ENCODE measurements at places on chromosomes 7 and 10. TPM values are rescaled to one million over a fixed set of nuclear protein-coding genes. Genes with fewer than 3 reads are reported as not detected.

Gene LRRC18
- total RNA-seq: not detected

Gene COG5
- total RNA-seq: 53.3 TPM

Gene VSTM4
- under 0.01 TPM for total RNA-seq

Gene HKDC1
- 3.9 TPM for total RNA-seq

Gene PRSS1
- not detected for total RNA-seq

Gene CABCOCO1
- not detected for total RNA-seq

Gene RBP3
- not detected for total RNA-seq

Gene ANXA8
- 79.4 TPM for total RNA-seq

Gene GPR26
- not detected for total RNA-seq

Gene LGI1
- not detected for total RNA-seq

Gene SMO
- 5.0 TPM for total RNA-seq

Gene HTRA1
- 80.3 TPM for total RNA-seq

Gene IL6
- 0.53 TPM for total RNA-seq

Gene ZNF804B
- total RNA-seq: not detected

Gene RBP4
- total RNA-seq: not detected

Gene MSMB
- total RNA-seq: 16.4 TPM

Gene CALCR
- not detected for total RNA-seq

DNA sequence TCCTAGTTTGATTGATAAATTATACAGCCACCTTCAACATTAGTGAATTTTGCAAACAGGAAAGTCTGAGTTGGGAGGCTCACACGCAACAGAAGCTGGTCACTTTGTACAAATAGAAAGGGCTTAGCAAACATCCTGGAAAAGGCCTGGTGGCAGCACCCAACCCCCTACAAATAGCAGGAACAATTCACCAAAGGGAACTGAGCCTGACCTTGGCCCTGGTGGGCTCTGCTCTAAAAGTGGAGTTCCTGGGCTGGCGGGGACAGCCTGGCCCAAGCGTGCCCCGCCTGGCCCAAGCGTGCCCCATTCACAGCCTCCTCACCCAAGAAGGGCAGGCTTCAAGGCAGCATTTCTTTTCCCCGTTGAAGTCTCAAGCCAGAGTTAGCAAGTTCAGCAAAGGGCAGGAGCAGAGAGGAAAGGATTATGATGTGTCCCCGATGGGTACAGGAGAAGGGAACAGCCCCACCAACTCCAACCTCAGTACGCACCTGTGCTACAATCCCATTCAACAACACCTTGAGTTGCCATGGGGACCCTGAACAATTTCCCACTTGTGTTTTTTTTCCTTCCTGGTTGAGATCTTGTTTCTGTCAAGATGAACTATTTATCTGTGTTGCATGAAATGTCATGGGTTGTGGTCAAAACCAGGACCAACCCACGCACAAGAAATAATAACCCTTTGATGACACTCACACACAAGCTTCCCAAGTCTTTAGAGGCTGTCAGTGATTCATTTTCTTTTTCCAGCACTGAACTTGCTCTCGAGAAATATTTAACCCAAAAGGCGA, 43.4 kb downstream of the RGS10 start:
- DNase-seq: no peak

- no peak for DNase-seq
Observed at GRCh38 chr7:15593382-15593781, 31.6 kb upstream of the AGMO start.

GRCh38 chr10:71093531-71093930, 118.8 kb upstream of the UNC5B start:
- DNase-seq: no peak

GRCh38 chr7:157832421-157832820, 495.6 kb downstream of the DNAJB6 start:
- DNase-seq: no peak

DNA sequence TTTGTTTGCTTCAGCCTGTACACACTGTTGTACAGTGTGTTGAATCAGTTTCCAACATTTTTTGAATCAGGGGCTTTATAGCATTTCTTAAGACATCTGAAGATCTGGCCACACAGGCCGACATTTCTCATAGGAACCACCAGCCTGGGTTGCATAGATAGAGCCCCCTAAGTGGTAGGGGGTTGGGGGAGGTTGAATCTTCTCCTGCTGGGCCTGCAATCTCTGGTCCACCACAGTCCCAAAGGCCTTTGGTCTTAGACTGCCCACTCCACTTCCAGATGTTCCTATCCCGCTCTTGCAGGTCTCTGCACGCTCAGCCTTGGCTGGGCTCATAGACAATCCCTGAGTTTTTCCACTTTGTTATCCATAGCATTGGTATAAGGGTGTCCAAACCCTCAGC, 75.4 kb upstream of the HABP2 start:
- no peak for DNase-seq

DNA sequence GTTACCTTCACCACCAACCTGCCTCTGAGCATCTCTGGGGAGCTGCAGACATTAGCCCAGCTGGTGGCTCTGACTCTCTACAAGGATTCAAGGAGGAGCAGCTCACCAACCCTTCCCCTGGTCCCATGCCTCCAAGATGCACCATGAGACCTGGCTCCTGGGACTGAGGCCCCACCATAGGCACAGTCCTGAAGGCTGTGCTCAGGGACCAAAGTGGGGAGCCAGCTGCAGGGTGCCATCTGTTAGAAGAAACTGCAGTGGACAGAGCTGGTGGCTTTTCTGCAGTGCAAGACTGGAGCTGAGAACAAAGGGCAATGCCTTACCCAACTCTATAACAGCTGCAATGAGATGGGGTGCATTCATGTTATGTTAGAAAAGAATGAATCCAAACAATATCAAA, 581.6 kb downstream of the TCERG1L start:
- DNase-seq: no peak

DNA sequence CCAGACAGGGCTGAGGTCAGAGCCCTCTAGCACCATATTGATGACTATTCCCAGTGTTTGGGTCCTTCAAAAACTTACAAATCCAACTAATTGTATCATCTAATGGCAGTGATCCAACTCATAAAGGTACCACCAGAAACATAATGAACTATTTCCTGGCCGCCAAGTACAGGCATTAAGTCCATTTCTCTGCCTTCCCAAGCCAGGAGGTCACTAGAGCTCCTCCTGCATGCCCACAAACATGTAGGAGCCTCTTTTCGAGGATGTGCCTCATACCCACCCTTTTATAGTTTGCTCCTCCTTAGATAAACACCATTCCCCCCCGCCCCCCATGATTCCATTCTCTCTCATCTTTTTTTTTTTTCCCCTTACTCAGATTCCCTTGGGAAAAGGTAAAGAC, 91.3 kb downstream of the CHN2 start:
- no peak for DNase-seq

DNA sequence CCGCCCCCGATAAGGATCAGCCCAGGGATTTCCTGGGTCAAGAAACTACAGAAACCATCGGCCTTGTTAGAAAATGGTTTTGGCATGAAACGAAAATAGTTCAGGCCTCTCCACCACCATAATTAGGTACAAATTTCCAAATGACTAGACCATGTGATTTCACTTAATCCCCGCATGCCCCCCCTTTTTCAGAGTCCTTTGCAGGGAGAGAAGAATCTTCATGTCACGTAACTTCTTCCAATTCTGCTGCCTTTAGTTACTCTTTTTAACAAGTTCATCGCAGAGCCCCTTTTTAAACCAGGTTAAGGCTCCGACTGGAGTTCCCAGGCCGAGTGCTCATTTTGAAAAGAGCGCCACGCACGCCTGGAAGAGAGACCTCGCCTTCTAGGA, 3.4 kb downstream of the PDGFA start:
- no peak for DNase-seq

GRCh38 chr10:5198386-5198785, 1.7 kb downstream of the AKR1C4 start:
- peak; percentile 45 for DNase-seq

DNA sequence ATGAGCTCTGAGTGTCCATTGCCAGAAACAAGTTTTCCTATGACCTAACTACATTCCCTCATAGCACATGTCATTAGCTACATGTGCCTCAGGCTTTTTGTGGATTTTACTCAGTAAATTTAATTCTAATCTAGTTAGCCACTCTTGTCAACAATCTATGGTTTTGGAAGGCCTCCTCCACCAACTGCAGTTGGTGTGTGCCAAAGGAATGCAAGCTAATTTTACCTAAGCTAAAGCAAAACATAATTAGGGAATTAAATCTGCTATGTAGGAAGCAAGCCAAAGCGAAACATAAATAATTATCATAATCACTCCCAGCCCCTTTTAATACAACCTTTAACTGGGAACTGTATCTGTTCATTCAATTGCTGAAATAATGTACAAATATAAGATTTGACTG, 3.5 kb upstream of the CTTNBP2 start:
- DNase-seq: no peak

DNA sequence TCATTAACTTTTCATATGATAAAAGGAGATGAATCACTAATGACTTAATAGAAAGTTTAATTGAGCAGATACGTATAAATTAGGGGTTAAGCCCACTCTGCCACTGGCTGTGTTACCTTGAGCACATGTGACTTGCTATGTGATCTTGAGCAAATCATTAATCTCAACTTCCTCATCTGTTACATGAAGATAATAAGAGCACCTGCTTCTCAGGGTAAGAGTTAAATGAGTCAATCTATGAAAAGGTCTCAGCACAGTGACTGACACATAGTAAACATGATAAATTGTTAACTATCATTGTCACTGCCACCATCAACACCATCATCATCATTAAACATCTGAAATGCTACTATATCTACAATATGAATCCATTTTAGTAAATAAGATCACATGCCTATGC, 110.8 kb downstream of the TPK1 start:
- no peak for DNase-seq

GRCh38 chr7:63925262-63925625, 73.4 kb upstream of the ZNF722 start:
- no peak for DNase-seq

DNA sequence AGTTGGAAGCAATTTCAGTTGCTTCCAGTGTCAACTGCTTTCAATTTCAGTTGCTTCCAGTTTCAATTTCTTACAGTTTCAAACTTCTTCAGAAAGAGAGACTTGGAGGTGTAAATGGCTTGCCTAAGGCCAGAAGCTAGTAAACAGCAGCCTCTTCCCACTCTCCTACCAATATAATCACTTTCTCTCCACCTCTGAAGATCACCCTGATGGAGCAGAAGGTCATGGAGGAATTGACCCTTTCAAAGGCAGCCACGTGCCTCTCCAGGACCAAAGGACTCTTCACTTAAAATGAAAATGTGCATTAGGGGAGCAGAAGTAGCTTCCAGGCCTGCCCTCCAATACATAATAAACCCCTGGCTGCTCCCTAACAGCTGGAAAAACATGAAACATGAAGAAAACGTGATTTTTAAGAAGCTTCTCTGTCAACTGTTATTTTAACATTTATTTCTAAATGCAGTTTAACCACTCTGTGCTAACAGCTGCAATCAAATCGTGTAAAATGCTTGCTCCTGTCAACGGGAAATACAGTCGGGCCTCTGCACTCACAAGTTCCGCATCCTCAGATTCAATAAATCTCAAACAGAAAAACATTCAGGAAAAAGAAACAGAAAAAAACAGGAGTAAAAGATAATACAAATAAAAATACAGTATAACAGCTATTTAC, 1020.6 kb downstream of the XPNPEP1 start:
- DNase-seq: no peak

DNA sequence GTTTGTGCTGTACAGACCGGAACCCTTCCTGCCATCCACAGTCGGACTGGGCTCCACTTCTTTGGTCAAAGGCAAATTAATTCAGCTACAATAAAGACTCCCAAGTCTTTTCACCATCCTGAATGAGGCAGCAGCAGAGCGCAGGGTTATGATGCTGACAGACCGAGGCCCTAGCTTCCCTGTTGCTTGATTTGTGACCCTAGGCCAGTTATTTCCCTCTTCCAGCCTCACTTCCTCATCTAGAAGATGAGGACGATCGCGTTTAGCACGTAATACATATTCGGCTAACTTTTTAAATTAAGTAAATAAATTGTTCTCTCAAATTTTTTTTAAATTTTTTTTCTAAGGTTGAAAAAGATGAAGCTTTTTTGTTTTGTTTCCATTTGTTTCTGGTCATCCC, 18.1 kb downstream of the ADRB1 start:
- DNase-seq: no peak

DNA sequence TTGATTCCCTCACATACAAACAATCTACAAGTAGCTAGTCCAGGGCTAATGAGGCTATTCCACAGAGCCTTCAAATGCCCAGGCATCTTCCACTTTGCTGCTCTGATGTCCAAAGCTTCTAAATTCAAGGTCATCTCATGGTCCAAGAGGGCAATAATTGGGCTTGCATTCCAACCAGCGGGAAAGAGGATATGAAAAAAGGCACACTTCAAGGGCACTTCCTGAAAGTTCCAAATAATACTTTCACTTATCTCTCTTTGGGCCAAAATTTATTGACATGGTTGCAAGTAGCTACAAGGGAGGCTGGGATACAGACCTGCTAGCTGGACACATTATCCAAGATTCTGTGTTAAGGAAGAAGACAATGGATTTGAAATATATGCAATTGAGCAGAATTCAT, 25.2 kb upstream of the APBB1IP start:
- DNase-seq: no peak

- DNase-seq: no peak
Observed at GRCh38 chr7:44387389-44387788, 62.0 kb upstream of the CAMK2B start.

GRCh38 chr10:26486304-26486703, 48.2 kb downstream of the APBB1IP start:
- DNase-seq: peak; percentile 4

DNA sequence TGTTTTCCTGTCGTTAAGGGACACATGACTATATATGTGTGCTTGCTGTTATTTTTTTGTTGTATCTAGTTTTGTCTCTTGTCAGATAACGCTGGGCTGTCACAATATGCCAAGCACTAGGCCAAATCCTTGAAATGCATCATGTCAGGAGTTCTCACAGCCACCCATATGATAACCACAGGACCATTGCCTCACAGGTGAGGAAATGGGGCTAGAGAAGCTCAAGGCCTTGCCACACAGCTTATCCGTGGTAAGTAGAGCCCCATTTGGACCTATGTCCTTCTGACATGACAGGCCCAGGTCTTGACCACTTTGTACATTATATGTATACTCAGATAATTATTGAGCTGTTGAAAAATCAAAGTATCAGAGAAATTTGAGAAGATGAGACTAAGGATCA, 42.0 kb upstream of the TARP start:
- DNase-seq: no peak

- DNase-seq: no peak
Observed at GRCh38 chr10:3008518-3009195, 58.7 kb upstream of the PFKP start.

DNA sequence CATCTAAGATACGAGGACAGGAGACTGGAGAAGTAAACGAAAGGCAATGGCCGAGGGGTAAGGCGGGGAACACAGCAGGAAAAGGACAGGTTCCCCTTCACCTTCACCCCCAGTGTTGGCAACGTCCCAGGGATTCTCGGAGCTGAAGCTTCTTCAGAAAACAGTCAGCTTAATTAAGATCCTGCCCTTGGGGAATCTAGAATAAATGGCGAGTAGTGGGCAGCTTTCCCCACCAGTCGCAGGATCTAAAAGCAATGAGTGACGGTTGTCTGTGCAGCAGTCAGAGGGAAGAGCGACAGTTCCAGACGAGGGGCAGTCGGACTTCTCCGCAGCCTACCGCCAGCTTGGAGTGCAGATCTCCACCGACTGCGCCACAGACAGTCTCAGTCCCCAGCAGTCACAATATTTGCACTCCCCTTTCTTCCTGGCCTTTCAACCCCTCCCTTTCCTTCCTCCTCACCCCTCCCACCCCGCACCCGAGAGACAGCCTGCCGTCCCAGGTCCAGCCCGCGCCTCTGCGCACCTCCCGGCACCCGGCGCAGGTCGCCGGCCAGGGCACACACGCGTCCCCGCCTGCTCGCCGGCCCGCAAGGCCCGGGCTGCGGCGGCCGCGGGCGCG, 10.9 kb upstream of the SP8 start:
- DNase-seq: no peak

GRCh38 chr10:107576746-107577145, 412.2 kb upstream of the SORCS1 start:
- peak; percentile 38 for DNase-seq

GRCh38 chr7:16657656-16658279, 11.8 kb downstream of the BZW2 start:
- DNase-seq: peak; percentile 51

Data from bronchial epithelial cell (primary cell).